Activated CD4-positive, alpha-beta T cell treated with anti-CD3 and anti-CD28 coated beads, Interleukin-2, amount 10 ng/mL, durations not matched to agents 7 days and 5 days (primary cell): ENCODE measurements at places on chromosomes 16 and 17.

DNA sequence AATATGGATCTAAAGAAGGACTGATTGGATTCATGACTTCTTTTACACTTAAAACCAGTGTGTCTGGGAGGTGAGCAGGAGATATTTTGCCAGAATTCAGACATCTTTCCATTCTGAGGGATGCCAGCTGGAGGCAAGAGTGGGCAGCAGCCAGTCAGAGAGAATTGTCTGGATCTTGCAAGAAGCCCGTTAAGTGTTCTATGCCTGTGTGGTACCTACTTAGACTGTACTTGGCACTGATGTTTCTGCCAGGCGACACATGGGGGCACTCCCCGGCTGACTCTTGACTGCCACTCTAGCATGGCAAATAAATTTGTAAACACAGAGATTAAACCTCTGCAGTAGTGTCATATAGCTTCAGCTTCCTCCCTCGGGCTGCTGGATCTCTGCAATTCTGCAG, 247.7 kb downstream of the UTP18 start:
- DNase-seq = no peak

DNA sequence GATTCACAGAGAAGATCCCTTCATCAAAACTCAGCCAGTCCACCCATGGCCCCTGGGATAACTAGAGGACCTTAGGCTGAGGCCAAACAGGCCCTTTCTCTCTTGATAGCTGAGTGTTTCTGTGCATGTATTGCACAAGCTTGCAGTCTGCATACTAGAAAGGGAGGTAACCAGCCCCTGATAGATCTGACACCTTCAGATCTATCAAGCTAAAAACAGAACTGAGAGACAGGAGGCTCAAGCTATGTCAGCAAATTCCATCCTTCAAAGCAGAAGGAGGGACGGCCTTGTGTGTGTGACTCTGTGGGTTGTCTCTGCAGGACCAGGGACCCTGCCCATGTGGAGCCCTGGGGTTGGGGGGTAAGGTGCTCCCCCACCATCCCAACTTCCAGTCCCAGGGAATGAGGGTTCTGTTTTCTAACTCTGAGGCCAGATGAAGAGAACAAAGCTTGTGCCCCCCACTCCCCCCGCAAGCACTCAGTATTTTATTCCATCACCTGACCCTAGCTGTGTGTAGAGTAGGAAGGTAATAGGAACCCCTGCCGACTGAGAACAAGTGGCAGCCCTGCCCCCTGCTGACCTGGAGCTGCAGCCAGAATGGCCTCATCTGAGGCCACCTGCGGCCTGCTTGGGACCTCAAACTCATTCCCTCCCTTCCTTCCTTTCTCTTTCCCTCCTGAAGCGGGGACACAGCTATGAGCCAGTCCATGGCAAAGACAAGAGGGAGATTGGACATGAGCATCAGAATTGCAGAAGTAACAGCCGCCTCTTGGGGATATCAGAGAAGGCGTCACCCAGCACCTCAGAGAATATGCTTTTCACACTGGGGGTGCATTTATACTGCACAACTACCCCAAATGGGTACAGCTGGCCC, 63.8 kb downstream of the SMPD3 start:
- DNase-seq = no peak

DNA sequence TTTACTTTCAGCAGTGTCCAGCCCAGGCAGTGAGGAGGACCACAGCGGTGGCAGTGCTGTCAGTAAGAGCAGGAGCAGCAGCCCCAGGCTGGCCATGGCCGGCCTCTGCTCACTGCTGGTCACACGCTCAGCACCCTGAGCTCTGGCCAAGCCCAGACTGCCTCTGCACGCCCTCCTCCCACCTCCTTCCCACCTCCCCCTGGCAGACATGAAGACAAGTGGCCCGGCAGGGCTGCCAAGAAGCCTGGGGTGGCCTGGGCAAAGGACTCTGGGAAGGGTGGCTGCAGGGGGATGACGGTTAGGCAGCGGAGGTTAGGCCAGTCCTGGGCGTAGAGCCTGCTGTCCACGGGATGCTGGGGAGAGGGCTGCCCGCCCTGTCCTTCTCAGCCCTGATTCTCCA, at the start of gene C16orf89:
TSS of gene C16orf89 (minus strand) at position 144 of the 400 bp plus-strand sequence. CDS start at position 96, 48 bp downstream.
- no peak for DNase-seq

GRCh38 chr16:30602616-30603277, 7.4 kb downstream of the ZNF689 start:
- DNase-seq = no peak

GRCh38 chr16:89746043-89746442, 24.7 kb downstream of the ZNF276 start:
- no peak for DNase-seq

DNA sequence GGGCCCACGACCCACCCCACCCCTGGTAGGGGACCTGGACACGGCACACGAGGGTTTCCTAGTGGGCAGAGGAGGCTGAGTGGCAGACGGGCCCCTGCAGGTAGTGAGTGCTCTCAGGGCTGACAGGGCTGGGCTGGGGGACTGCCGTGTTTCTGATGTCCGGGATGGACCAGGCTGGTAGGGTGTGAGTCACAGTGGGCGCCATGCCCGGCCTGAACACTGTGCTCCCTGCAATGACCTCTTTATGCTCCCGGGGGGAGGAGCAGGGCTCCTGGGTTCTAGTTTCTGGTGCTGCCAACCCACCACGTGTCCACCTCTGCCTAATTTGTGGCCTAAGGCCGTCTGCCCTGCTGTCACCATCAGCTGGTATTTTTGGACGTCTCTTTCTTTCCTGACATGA, 26.3 kb downstream of the ARHGAP23 start:
- no peak for DNase-seq

DNA sequence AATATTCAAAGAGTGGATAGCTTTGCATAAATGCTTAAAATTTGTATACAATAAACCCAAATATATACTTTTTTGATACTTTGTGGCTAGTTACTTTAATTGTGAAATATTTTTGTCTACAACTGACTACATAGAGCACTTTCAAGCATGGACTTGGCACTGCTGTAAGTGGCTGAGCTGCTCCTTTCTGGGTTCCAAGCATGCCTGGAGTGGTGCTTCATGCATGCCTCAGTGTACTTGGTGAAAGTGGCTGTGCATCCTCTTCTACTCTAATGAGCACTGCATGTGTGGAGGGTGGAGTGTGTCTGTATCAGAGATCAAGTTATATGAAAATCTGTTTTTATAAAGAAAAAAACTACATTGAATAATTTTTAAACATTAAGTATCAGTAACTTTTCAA, 94.1 kb downstream of the OMG start:
- no peak for DNase-seq

DNA sequence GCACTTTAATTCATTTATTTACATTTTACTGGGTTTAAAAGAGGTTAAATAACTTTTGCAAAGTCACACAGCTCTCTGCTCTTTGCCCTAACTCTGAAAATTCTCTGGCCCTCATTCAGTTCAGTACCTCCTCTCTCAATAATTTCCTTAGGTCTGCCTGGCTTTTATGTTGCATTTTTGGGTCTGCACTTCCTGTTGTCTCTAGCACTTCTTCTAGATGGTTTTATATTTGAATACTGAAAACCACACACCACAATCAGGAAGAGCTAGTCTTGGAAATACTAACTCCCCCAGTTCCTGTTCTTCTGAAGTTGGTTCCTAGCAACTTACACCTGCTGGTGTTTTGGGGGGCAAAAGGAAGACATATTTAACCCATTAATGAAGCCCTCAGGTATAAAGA, 577.9 kb downstream of the HS3ST4 start:
- no peak for DNase-seq

DNA sequence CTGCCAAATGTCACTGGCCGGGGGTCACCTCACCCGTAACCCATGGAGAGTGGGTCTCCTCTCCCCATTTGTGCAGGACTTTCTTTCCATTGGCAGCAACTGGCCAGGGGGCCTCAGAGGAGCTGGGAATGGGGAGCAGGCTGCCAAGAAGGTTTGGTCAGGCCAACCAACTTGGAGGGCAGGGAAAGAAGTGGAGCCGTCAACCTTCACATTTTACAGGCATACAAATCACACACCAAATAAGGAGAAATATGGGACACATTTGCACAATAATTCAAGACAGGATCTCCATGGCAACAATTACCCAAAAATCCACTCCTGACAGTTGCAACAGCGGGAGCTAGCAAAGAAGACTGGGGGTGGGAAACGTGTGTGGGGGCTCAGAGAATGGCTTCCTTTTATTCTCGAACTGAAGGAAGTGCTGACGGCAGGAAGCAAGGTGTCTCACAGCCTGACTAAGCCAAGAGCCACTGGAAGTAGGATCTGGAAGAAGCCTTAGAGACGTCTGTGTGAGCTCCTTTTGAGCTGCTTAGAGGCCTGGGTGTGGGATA, 20.9 kb downstream of the RPRML start:
- no peak for DNase-seq

DNA sequence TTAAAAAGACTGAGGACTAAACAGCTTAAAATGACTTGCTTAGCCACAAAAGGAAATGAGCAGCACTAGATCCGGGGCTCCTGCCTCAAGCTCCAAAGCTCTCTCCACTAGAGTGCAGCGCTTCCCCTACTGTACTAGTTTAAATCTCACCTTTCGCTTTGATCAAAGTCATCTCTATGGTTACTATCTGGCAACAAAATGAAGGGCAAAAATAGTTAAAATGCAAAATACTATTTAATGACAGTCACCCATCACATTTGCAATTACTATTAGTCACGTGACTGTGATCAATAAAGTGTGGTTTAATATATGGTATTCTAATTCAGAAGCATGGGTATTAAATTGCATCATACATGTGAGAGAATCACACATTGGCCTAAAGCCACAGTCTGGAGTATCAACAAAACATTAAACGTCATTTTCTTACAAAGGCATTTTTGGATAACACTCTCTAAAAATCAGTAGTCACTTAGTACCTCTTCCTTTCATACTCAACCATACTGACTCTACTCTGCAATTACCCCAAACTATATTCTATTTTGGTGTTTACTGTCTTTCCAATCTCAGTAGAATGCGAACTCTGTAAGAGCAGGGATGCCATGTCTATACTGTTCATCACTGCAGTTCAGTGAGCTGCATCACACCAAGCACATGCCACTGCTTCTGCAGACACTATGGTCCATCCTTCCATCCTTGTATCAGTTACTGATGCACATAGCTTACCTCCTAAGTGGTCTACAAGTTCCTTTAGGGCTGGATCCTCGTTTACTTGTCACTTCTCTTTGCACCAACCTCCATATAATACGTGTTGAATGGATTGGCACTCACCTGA, 6.2 kb downstream of the PSMD12 start:
- peak; percentile 74 for DNase-seq

GRCh38 chr17:835263-835662, 53.1 kb downstream of the MRM3 start:
- DNase-seq = no peak

GRCh38 chr17:68424861-68425260, 32.4 kb downstream of the WIPI1 start:
- no peak for DNase-seq

GRCh38 chr17:72631568-72631948, 460.9 kb downstream of the SLC39A11 start:
- no peak for DNase-seq

DNA sequence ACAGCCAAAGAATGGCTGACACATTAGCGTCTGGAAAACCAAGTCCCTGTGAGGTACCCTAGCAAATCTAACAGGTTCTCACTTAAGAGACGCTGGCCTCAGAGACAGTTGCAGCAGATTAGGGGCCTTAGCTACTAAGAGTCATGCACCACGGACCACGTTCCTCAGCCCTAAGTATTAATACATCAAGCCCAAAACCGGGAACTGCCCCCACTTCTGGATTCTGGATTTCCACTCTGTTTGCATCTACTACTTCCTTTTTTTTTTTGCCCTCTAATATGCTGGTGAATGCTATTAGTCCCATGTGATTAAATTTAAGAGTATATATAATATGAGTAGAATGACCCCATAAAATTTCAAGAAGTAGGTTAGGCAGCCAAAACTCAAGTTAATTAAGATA, 775 bp upstream of the TERB1 start:
- no peak for DNase-seq

DNA sequence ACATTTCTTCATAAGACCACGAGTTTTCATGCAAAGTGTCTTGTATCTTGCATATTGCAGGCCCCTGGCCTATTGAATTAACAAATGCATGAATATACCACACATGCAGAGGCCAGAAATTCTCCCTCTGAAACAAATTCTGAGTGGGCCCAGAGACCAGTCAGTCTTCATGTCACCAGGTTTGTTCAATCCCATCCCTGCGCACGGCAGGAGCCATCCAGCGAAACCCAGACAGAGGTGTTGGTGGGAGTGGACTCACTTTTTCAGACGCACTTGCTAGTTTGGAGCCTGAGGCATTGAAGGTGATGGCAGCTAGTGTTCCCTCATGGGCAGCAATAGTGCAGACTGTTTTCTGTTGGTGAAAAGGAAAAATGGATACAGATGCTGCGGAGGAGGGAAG, 21.9 kb downstream of the WIPI1 start:
- no peak for DNase-seq

- DNase-seq = no peak
These were observed 997.6 kb upstream of the RBFOX1 start for GRCh38 chr16:6335072-6335471.

- no peak for DNase-seq
These were observed 13.3 kb downstream of the USP10 start for GRCh38 chr16:84712801-84713775.

GRCh38 chr17:40577611-40578065, 12.4 kb upstream of the CCR7 start:
- peak; percentile 52 for DNase-seq

- no peak for DNase-seq
These were observed 47.5 kb downstream of the N4BP1 start for GRCh38 chr16:48562475-48562874.

- no peak for DNase-seq
These were observed 5.1 kb downstream of the ADAD2 start for GRCh38 chr16:84196101-84196500.

DNA sequence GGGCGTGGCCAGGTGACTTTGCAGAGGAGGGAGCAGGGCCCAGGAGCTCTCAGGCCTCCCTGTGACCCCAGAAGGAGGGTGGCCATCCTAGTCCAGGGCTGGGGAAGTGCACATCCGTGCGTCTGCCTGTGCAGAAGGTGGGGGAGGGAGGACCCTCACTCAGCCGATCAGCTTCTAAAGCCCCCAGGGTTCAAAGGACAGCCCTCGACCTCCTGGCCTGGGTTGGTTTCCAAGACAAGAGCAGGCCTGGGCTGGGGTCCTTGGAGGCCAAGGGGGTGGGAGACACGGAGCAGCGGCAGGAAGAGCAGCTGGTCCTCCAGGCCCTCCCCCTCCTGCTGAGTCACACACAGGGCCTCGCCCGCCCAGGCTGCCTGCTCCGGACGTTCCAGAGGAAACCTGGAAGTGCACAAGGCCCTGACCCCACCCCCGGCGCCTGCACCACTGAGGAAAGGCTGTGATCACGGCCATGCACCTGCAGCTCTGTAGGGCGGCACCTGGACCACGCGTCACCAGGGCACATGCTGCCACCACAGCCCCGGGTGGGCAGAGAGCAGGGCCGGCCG, 67.1 kb upstream of the ZNF469 start:
- no peak for DNase-seq
